ENCODE measurements at places on chromosomes 13 and 19.

DNA sequence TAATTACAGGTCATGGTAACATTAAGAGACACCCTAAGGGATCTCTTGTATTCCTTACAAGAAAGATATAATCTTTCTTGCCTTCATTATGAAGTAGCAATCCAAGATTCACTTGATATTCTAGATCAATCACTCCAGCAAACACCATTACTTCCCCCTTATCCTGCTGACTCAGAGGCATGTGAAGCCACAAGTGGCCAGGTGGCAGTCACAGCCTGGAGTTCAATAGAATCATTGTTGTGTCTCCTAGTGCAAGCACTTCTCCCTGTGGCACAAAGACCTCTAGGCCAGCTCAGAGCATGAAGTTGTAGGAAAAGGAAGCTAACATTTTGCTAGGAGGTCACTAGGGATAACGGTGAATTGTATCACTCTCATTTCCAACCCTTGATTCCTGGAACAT is 864.3 kb upstream of the ATXN8OS start:
- no peak for DNase-seq

GRCh38 chr19:3041761-3042620 is 12.9 kb upstream of the TLE2 start:
- no peak for DNase-seq

GRCh38 chr19:35090506-35091214 is 25.0 kb upstream of the FXYD3 start:
- peak; percentile 68 for DNase-seq

- DNase-seq, result no peak
Observed at GRCh38 chr19:51326216-51327065, 15.0 kb downstream of the IGLON5 start.

- DNase-seq, result no peak
Observed at GRCh38 chr19:31589109-31589508, 239.9 kb upstream of the TSHZ3 start.

DNA sequence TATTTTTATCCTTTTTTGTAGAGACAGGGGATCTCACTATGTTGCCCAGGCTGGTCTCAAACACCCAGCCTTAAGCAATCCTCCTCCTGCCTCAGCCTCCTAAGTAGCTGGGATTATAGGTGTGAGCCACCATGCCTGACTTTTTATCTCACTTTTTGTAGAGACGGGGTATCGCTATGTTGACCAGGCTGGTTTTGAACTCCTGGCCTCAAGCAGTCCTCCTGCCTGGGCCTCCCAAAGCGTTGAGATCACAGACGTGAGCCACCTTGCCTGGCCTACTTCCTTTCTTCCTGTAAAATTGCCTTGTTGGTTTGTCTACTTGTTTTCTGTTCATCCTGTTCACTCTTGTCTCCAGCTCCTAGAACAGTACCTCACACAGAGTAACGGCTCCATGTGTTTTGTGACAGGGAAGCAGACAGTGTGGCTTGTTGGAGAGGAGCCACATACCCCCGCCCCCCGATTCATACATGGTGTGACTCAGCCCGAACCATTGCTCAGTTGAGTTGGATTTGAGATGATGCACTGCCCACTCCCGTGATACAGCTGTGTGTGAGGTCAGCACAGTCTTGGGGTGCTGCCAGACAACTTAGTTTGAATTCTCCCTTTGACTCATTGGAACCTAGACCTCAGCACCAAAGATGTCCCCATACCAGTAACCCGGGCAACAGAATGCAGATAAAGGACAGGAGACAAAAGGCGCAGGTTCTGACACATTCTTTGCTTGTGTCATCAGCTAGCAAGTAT is 34.2 kb downstream of the GPR42 start:
- DNase-seq, result no peak

- DNase-seq, result no peak
Observed at GRCh38 chr13:93029536-93029935, 197.1 kb upstream of the GPC6 start.

GRCh38 chr13:111508902-111509509 is 188.6 kb downstream of the TEX29 start:
- DNase-seq, result peak; percentile 27

DNA sequence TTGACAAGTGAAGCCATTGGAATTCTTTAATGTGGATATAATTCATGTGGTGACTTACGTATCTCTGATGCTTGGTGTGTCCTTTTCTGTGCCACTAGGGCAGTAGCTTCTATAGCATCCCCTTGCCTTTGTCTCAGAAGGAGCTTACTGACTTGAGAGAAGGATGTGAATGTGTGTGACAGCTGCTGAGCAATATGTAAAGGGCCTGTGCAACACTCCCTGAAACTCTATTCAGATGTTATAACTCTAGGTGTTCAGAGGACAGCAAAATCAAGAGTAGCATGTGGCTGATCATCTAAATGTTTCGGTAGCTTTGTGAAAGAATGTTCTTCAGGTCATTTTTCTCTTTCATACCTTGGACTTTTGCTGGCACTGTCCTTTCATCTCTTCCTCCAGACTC is 189.5 kb downstream of the LMO7 start:
- DNase-seq, result no peak

GRCh38 chr13:36131931-36132297 is 732 bp upstream of the DCLK1 start:
- no peak for DNase-seq

- DNase-seq, result no peak
Observed at GRCh38 chr13:20969182-20969581, 66.6 kb upstream of the XPO4 start.

GRCh38 chr13:110705356-110705825 is 525 bp downstream of the CARS2 start:
- no peak for DNase-seq

GRCh38 chr13:36108342-36108741 is 22.8 kb downstream of the DCLK1 start:
- no peak for DNase-seq

DNA sequence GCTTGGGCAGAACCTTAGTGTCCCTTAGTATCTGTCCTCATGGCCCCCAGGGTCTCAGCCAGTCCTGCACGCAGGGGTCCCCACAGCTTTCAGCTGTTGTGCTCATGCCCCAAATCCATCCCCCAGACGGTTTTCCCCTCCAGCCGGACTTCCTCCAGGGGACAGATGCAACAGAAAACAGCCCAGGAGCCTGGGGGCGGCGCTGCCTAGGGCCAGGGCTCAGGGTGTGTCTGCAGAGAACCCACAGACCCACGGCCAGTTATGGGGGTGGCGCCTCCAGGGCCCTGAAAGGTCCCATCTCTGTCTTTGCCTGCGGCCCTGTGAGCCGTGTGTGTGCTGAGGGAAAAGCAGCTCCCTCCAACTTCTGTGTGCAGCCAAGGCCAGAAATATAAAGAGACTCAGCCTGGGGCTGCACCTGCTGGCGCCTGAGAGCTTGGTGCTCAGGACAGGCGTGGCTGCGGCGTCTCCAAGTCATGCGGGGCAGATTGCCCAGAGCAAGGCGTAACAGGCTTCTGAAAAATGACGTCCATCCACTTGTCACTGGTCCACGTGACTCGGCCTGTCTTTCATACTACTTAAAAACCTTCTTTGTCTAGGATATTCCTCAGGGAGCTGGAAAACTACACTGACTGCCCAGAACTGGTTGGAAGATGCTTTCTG is 22.1 kb upstream of the F7 start:
- no peak for DNase-seq

DNA sequence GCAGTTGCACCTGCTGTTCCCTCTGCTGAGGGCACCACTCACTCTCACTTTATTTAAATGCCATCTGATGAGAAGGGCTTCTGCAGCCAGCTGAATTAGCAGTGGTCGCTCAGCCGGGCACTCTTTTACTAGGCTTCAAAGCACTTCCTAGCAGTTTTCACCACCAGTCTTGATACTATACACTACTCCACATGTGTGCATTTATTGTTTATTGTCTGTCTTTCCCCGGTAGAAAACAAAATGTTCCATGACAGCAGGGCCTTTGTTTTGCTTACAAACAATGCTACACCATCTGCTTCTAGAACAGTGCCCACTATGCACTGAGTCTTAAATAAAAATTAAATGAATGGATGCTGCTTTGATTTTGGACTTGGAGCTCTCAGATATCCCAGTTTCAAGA is 404.9 kb downstream of the FGF14 start:
- DNase-seq, result no peak

GRCh38 chr19:6577476-6578125 is 13.3 kb downstream of the CD70 start:
- DNase-seq, result no peak

GRCh38 chr13:47005756-47006414 is 109.0 kb upstream of the HTR2A start:
- DNase-seq, result no peak

GRCh38 chr13:20173116-20173746 is 12.4 kb upstream of the GJA3 start:
- no peak for DNase-seq

DNA sequence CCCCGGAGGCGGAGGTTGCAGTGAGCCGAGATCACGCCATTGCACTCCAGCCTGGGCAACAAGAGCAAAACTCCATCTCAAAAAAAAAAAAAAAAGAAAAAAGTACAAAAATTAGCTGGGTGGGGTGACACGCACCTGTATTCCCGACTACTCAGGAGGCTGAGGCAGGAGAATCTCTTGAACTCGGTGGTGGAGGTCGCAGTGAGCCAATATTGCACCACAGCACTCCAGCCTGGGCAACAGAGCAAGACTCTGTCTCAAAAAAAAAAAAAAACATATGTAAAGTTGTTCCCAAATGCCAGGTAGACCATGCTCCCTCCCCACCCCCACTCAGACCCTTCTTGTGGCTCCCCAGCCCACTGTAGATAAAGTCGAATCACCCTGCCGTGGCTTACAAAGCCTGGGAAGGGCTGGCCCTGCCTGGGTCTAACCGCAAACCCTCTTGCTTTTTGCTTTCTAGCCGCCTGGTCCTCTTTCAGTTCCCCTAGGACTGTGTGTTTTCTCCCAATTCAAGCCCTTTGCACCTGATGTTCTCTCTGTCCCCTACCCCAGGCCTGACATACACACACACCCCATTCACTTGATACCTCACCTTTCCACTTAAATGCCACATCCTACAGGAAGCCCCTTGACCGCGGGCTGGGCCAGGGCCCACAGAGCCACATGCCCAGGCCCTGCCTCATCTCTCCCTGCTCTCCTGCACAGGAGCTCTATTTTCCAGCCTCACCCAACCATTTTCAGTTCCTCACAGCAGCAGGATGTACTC is 34.4 kb downstream of the MAP4K1 start:
- DNase-seq, result no peak

Measured in ecto neural progenitor cell (in vitro differentiated cells).